T-cell (primary cell): ENCODE measurements at places on chromosomes 5 and 9. TPM values are rescaled to one million over a fixed set of nuclear protein-coding genes. Genes with fewer than 3 reads are reported as not detected.
A peak's percentile ranks its signal among the peaks of the same experiment; 100 is the strongest.

- no peaks in the 10 kb centered on the region for H3K36me3 ChIP-seq
- no peak for DNase-seq
- no peak overlapping the region for H3K4me3 ChIP-seq
- peaks cover 29% of the 10 kb centered on the region for H3K27me3 ChIP-seq
- H3K4me1 ChIP-seq, result peaks cover 3% of the 10 kb centered on the region
These were observed 156.4 kb upstream of the IRX4 start for GRCh38 chr5:2039180-2039531.

GRCh38 chr5:158163451-158164295 lies 304.7 kb upstream of the CLINT1 start:
- no peak overlapping the region for H3K4me3 ChIP-seq
- no peaks in the 10 kb centered on the region for H3K36me3 ChIP-seq
- H3K4me1 ChIP-seq, result no peaks in the 10 kb centered on the region
- no peak for DNase-seq
- peaks cover 4% of the 10 kb centered on the region for H3K27me3 ChIP-seq

GRCh38 chr5:135394095-135394494 lies 4.9 kb downstream of the MACROH2A1 start:
- H3K27me3 ChIP-seq, result no peaks in the 10 kb centered on the region
- DNase-seq, result no peak
- H3K36me3 ChIP-seq, result peaks cover 18% of the 10 kb centered on the region
- peaks cover 8% of the 10 kb centered on the region for H3K4me1 ChIP-seq
- H3K4me3 ChIP-seq, result no peak overlapping the region

DNA sequence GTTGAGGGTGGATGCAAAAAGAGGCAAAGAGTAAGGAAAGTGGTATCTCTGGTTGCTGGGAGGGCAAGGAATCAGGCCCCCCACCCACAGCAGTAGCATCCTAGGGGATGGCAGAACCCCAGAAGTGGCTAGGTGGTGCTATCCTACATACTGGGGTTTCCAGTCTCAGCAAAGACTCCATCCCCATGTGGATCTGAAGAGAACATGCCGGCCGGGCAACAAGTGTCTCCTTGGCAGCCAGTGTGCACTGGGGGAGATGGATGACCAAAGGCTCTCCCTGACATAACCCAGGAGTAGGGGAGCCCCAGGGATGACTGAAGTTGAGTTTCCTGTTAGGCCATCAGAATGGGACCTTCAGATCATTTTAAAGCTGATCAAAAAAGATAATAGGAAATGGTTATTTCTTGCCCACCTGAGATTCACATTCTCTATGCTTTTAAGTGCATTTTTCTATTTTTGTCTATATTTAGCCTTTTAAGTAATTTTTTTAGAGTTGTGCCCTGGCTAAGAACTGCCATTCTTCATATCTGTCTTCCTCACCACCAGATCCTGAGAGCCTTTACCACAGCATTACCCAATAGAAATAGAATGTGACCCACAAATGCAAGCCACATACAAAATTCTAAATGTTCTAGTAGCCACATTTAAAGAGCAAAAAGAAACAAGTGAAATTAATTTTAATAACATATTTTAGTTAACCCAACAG lies 78.7 kb upstream of the SMIM23 start:
- no peak overlapping the region for H3K4me3 ChIP-seq
- H3K36me3 ChIP-seq, result no peaks in the 10 kb centered on the region
- no peak overlapping the region for H3K27ac ChIP-seq
- DNase-seq, result no peak

DNA sequence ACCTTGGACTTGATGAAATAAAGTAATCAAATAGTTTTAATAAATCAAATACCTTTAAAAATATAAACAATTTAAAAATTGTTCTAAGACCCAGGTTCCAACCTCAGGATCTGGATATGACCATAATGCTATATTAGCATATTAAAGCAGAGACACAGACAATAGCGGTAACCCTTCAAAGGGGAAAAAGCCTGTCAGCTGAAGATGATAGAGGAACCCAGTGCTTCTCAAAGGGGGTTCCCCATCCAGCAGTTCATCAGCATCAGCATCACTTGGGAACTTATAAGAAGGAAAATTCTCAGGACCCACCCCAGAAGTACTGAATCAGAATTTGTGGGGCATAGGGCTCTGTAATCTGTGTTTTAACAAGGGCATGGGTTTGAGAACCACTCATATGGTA lies 519.6 kb downstream of the RAB3C start:
- H3K36me3 ChIP-seq, result no peaks in the 10 kb centered on the region
- peaks cover 33% of the 10 kb centered on the region for H3K4me1 ChIP-seq
- no peak for DNase-seq
- no peaks in the 10 kb centered on the region for H3K27me3 ChIP-seq

DNA sequence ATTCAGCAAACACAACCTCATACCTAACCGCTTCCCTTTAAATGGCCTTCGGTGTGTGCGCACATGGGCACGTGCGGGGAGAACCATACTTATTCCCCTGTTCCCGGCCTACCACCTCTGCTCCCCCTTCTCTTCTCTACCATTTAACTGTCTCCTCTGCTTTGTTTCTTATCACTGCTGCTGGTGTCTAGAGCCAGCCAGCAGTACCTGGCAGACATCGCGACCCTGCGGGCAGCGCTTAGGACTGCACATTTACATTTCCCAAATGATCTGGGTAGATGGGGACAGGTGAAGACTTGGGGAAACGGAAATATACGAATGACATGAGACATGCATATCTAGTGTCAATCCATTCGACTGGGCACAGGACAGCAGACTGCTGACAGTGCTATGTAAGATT lies 56.6 kb downstream of the PSMB7 start:
- no peaks in the 10 kb centered on the region for H3K4me1 ChIP-seq
- no peak for DNase-seq
- no peaks in the 10 kb centered on the region for H3K27me3 ChIP-seq
- H3K4me3 ChIP-seq, result no peak overlapping the region
- H3K27ac ChIP-seq, result no peak overlapping the region

- DNase-seq, result peak; percentile 43
- H3K4me3 ChIP-seq, result peak overlapping the region; percentile 40
- peaks cover 31% of the 10 kb centered on the region for H3K4me1 ChIP-seq
These were observed 13.1 kb downstream of the LRRC26 start for GRCh38 chr9:137156567-137157375.

DNA sequence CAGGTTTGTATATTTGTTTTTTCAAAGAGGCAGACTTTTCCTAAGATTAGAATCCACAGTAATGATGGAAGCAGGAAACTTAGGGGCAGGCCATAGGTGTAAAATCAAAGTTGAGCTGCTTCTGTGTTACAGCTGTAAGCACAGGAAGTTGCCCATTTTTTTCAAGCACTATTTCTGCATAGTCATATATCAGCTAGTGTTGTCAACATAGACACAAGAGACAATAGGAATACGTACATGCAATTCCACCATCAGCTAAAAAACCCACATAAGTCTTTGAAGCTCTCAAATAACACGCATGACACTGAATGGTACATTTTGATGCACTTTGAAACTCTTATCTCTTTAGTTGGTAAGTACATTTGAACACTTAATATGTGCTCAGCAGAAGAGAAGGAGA lies 20.2 kb upstream of the SMIM15 start:
- DNase-seq, result no peak
- H3K36me3 ChIP-seq, result no peaks in the 10 kb centered on the region
- H3K4me3 ChIP-seq, result no peak overlapping the region
- no peaks in the 10 kb centered on the region for H3K27me3 ChIP-seq

GRCh38 chr5:159100782-159101646 lies 1.3 kb upstream of the EBF1 start:
- peaks cover 68% of the 10 kb centered on the region for H3K27me3 ChIP-seq
- peak overlapping the region; percentile 56 for H3K4me3 ChIP-seq
- H3K27ac ChIP-seq, result no peak overlapping the region
- peaks cover 17% of the 10 kb centered on the region for H3K4me1 ChIP-seq

- H3K4me1 ChIP-seq, result peaks cover 9% of the 10 kb centered on the region
- no peak overlapping the region for H3K27ac ChIP-seq
- H3K4me3 ChIP-seq, result no peak overlapping the region
- no peak for DNase-seq
These were observed 5.0 kb upstream of the PPP2R2B start for GRCh38 chr5:146883511-146883910.

GRCh38 chr5:80976985-80977384 lies 16.8 kb downstream of the RASGRF2 start:
- H3K4me3 ChIP-seq, result no peak overlapping the region
- DNase-seq, result no peak
- no peak overlapping the region for H3K27ac ChIP-seq
- H3K36me3 ChIP-seq, result peaks cover 4% of the 10 kb centered on the region
- H3K27me3 ChIP-seq, result no peaks in the 10 kb centered on the region

DNA sequence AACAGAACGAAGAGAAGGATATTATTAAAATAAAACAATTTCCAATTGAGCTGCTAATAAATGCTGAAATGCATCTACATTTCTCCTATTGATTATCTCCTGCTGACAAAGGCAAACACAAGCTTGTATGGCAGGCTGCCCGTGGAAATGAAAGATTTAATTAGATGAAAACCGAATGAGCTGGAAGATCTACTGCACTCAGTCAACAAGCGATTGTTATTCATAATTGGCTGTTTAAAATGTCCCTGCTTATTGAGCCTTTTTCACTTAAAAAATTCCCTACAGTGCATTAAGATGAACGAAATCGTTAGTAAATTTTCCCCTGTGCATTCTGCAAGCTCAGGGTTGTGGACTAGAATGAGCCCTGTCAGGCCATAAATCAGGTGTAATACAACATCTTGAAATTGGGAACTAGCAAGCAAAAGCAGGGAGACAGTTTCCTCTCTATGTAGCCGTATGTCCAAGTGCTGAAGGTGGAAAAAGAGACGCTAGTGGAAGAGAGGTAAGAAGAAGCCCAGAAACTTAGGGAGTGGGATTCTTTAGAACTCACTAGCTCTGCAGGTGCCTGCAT lies 28.5 kb upstream of the KIF4B start:
- no peaks in the 10 kb centered on the region for H3K4me1 ChIP-seq
- H3K4me3 ChIP-seq, result no peak overlapping the region
- H3K27me3 ChIP-seq, result peaks cover 3% of the 10 kb centered on the region
- H3K27ac ChIP-seq, result no peak overlapping the region
- no peak for DNase-seq

DNA sequence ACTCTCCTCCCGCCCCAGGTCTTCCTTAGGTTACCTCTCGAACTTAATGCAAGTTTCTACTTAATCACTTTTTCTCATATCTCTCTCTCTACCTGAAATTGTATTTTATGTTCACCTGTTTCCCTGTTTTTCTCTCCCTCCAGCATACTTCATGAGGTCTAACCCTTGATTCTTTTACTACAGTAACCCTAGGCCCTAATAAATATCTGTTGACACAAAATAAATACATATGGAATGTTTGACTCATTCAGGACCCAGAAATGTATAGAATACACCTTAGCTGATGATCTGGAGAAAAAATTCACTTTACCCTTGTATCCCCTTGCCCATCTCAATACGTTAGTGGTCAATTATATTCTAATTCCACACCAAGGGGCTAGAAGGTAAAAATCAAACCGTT lies 250.9 kb upstream of the PTGER4 start:
- DNase-seq, result no peak
- no peaks in the 10 kb centered on the region for H3K36me3 ChIP-seq
- H3K4me1 ChIP-seq, result peaks cover 6% of the 10 kb centered on the region
- no peak overlapping the region for H3K4me3 ChIP-seq
- H3K27ac ChIP-seq, result peak overlapping the region; percentile 42
- H3K27me3 ChIP-seq, result no peaks in the 10 kb centered on the region

The CCNB1 gene
- 3.6 TPM for total RNA-seq

The C9orf152 gene
- not detected for total RNA-seq

The CTSV gene
- total RNA-seq, result 0.08 TPM

The MAMDC4 gene
- total RNA-seq, result 10.7 TPM

The GLRA1 gene
- not detected for total RNA-seq

The RNF183 gene
- not detected for total RNA-seq

The FGFR4 gene
- total RNA-seq, result 2.8 TPM
